Fibroblast of lung (primary cell): ENCODE measurements at places on chromosomes 6 and 20.

DNA sequence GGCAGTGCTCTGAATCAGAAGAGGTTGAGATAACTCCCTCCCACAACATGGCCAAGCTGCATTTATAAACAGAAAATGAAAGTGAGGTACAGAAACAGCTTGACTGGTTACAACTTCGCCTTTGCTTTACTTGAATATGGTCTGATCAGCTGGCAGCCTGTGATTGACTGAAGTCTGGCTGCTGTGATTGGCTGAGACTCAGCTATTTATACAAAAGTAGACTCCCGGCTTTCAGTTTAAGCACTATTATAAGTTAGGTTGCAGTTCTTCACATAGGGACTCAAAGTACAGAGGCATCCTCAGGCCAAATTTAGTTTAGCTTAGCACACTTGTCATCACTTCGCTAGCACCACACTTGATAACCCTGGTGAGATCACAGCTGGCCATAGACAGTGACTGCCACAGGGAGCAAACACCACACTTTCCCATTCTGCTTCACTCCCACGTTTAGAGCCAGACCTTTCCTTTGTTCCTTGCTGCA, 362.6 kb downstream of the EPM2A start:
- DNase-seq: peak; percentile 27

GRCh38 chr6:159933077-159933476, 35.8 kb upstream of the IGF2R start:
- no peak for DNase-seq

- no peak for DNase-seq
Measured at GRCh38 chr6:6521961-6522482, 66.5 kb upstream of the LY86 start.

DNA sequence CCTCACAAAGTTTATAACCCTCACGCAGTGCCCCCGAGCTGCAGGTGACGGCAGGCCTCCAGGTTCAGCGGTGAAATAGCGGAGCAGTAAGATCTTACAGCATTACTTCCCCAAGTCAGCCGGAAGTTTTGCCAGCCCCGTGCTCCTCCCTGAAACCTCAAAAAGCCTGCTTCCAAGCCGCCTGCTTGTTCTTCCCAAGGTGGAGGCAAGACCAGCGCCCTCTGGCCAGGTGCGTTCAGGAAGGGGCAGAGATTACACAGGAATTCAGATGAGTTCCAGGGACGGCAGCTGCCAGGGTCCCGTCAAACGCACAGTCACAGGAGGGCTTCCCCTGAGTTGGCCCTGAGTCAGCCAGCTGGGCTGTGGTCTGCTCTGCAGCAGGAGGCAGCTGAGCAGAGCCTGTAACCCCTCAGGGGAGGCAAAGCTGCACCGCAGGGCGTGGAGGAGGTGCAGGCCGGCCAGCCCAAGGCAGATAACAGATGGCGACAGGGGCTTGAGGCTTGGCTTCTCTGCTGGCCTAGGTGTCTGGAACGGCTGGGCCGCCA, 124.1 kb upstream of the RPS6KA2 start:
- peak; percentile 22 for DNase-seq

GRCh38 chr20:24465730-24466129, 3.7 kb upstream of the SYNDIG1 start:
- DNase-seq: peak; percentile 71

GRCh38 chr20:460707-461106, 1.6 kb downstream of the TBC1D20 start:
- DNase-seq: peak; percentile 12

DNA sequence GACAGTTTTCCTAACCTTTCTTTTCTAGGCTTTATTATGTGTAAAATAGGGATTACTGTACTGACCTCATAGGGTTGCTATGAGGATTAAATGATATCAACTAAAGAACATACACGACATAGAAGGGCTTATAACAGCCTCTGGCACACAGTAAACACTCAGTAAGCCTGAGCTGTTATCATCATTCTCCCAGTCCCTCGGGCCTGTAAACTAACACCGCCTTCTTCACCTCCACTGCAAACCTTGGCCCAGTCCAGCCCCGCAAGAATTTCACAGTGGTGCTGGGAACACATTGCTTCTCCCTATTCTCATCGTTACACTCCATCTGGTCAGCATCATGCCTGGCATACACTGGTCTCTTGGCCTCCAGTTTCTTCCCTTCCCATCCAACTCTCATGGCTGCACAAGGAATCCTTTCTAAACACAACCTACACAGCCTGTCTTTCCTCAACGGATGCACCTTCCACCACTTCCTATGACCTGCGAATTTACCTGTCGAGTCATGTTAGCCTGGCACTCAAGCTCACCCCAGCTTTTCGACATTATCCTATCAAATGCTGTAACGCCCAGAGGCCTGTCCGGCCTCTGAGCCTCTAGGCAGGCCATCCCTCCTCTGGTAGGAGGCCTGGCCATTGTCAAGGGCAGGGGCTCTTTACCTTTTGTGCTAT, 92.1 kb downstream of the FYN start:
- DNase-seq: peak; percentile 61

DNA sequence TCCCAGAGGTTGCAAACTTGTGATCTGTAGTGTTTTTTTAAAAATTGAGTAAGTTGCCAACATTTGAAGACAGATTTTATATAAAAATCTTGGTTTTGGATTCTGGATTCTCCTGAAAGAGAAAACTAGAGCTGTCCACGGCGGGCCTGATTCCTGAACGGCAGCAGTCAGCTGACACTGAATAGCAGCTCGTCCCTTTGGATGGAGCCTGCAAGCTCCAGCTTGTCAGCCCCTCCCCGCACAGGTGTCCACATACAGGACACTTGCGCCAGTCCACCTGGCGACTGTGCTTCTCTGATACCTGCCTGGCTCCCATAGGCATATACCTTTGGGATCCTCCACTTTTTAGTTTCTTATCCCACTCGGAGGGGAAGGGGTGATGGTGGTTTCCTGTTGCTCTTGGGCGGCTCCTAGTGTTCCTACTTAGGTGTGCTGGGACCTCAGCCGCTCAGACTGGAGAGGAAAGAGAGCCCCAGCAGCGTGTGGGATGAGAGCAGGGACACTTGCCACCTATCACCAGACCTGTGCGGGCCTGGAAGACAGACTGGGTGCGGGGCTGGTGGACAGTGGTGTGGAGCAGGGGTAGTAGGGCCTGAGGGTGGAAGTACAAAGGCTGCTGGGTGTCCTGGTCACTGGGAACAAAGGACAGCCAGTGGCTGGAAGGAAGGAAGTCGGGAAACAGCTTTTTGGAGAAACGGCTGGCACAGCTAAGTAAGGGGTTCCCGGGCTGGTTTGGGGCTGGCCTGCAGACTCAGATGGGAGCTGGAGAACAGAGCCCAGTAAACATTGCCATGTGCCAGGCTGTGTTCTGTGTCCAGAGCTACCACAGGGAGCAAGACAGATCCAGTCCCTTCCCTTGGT, 18.3 kb downstream of the GHRH start:
- DNase-seq: no peak

GRCh38 chr20:5000263-5001173, 792 bp downstream of the SLC23A2 start:
- DNase-seq: no peak

DNA sequence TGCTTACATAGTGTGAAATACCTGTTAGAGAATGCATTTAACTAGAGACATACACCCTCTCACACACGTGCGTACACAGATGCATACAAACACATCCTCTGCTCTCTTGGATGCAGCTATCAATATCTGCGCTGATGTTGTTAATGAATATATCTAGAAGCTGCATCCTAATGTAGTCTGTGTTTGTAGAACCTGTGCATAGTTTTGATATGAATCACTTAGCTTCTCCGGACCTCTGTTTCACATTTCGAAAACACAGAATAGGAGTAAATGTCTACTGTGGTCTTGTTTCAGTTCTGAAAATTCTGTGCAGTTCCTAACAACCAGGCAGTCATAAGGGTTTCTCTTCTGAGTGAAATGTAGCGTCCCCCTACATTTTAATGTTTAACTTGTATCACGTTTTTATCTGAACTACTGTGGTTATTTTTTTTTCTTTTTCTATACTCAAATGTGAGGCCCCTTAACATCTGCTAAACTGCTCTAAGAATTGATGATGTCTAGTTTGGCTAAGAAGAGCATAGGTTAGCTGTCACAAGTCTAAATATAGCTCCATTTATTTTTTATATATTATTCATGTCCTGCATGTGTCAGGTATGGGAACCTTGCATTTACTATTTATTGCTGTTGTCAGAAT, 254.5 kb downstream of the TMEM242 start:
- DNase-seq: peak; percentile 61

DNA sequence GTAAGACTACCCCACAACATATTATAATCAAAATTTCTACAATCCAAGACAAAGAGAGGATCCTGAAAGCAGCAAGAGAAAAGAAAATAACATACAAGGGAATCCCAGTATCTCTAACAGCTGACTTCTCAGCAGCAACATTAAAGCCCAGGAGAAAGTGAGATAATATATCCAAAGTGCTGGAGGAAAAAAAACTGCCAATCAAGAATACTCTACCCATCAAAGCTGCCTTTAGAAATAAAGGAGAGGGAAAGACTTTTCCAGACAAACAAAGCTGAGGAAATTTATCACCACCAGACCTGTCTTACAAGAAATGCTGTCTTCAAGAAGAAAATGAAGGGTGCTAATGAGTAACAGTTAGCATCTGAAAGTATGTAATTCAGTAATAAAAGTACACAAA, 43.3 kb upstream of the IRAK1BP1 start:
- no peak for DNase-seq

DNA sequence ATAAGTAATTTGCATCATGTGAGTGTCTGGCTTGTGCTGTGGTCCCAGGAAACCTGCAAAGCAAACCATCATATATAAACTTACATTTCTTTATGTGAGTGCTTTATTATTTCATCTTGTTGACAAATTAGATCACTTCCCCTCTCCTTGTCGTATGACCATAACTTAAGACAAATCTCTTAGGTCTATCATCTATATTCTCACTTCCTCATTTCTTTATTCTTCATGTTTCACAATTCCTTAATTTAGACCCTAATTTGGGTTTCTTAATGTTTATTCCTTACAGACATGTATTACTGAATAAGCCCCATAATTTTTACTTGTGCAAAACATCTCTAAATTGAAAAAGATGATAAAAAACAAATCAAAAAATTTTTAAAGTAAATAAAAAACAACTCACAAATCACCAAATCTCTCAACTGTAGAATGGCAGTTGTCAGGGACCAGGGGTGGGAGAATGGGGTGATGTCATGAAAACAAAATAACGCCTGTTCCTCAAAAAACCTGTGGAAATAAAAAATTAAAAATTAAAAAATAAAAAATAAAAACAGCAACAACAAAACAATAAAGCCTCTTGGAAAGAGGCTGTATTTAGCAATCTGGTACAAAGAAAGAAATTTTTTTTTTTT, 49.5 kb upstream of the FBXO30 start:
- DNase-seq: no peak

GRCh38 chr6:42210551-42210950, 7.1 kb downstream of the MRPS10 start:
- DNase-seq: no peak

DNA sequence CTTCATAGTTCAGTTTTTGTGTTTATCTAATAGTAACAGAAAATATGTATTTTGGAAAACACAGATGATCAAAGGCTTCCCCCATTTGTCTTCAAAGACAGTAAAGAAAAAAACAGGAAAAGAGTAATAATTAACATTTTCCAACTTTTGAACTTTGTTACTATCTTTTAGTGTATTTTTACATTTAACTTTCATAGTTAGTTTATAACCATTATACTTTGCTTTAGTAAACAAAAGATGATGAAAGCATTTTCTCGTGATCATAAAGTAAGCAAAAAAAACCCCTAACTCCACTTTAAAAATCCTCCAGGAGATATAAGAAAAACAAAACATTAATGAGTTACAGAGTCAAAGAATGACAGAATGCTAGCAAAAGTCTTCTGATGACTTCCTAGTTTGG, 13.6 kb upstream of the GPRC6A start:
- DNase-seq: no peak

- DNase-seq: peak; percentile 54
Measured at GRCh38 chr6:145699462-145699861, 35.9 kb downstream of the EPM2A start.

DNA sequence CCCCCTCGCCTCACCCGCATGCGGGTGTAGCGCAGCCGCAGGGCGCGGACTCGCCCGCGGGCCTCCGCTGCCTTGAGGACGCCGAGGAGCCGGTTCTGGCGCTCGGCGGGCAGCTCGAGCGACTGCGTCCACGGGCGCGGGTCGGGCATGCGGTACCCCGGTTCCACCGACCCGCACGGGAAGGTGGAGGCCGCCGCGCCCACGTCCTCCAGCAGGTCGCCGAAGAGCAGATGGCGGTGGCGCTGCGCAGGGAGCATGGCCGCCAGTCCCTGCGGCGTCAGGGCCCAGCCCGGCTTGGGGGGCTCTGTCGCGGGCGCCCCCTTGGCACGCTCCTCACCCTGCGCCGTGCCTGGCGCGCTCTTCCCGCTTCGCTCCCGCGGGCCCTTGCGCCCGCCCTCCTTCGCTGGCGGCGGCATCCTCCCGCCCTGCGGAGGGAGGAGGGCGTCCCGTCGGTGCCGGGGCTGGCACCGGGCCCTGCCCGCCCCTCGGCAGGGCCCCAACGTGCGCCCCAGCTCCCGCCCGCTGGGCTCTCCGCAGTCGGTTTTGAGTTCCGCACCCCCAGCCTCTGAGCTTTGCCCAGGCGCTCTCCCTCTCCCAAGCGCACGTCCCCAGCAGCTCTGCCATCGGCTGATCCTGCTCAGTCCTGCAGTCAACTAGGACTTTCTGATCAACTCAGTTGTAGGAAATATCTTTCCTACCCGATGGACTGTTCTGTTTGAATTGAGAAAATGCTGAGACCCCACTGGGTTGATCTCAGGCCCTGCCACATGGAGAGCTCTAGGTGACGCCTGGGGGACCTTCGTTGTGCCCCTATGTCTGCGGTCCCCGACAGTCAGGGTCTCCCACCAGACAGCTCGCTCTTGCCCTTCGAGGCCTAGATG, at the start of gene LKAAEAR1:
LKAAEAR1 (minus strand) TSS at position 595 of the 881 bp plus-strand sequence; CDS start at position 416, 179 bp downstream.
- DNase-seq: peak; percentile 12

DNA sequence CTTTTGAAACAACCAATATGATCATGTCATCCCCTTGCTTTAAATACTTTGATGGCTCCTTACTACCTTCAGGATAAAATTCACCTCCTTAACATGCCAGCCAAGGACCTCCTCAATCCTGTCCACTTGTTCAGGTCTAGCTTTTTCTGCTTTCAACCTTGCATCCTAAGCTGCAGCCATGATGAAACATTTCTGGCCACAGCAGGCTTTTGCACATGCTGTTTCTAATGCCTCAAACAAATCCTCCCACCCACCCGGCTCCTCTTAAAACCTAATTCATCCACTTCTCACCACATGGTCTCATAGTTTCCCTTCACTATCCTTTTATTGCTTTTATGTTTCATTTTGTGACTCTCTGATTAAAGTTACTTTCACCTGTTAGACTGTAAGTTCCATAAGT, 124.6 kb downstream of the MYB start:
- no peak for DNase-seq

DNA sequence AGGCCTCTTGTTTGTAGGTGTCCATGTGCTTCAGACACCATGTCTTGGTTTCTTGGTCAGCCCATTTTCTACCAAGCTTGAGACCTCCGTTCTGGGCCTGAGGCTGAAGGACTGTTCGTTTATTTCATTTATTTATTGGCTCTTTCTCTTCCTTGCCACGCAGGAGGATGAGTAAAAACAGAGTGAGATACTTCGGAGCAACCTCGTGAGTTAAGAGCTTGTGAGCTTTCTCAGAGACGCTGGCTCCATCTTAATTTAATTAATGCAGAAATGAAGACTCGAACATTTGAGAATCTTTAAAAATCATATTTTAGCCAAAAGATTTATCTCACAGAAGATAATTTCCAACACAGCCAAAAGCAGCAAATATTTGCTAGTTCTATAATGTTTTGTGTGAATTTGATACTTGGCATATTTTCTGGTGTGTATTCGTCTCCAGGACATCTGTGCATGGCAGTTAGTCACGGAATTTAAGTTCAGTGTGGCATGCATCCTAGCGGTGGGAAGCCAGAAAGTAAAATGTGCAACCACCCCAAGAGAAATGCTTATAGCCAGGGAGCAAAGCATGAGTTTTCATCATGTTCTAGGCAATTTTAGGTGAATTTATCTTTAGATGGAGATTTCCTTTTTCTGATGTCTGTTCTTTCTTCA, 76.0 kb downstream of the THBS2 start:
- peak; percentile 21 for DNase-seq
